NCI-H2081 treated with DMSO at 0.1 percent for 48 hours (cell line): ENCODE measurements at places on chromosomes 12 and 14.

- peak; percentile 1 for DNase-seq
Measured at GRCh38 chr12:49580572-49581535, 12.9 kb upstream of the MCRS1 start.

DNA sequence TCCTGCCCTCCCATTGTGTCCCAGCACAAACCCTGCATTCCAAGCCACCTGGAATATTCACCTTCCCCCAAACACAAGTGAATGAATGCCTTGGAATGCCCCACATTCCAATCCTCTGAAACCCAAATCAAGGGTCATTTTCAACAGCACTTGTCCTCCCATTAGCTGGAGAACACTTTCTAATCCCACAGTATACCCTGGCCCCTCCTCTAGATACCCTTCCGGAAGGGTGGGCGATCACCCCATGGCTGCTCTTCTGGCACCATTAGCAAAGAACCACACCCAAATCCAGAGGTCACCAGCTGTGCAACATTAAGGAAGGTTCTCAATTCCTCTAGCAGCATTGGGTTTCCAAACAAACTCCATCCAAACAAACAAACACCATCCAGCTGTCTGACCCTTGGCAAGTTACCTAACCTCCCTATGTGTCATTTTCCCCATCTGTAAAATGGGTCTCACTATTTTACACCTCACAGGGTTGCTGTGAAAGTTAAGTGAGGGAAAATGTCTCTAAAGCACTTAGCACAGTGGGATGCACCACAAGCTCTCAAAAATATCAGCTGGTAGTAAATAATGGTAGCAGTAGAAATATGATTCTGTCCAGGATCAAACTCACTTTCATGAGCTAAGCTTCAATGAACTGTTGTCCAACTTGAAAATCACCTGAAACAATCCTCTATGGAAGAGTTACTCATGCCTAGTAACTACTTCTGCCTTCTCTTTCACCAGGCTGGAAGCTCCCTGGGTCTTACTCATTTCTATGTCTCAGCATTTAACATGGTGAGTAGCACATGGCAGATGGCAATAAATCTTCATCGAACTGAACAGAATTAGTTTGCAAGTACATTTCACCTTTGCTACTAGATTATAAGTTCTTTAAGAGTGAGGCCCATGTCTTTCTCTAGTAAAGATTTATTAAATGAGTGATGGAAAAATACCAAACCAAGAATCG lies 5.3 kb downstream of the NUAK1 start:
- no peak for DNase-seq

DNA sequence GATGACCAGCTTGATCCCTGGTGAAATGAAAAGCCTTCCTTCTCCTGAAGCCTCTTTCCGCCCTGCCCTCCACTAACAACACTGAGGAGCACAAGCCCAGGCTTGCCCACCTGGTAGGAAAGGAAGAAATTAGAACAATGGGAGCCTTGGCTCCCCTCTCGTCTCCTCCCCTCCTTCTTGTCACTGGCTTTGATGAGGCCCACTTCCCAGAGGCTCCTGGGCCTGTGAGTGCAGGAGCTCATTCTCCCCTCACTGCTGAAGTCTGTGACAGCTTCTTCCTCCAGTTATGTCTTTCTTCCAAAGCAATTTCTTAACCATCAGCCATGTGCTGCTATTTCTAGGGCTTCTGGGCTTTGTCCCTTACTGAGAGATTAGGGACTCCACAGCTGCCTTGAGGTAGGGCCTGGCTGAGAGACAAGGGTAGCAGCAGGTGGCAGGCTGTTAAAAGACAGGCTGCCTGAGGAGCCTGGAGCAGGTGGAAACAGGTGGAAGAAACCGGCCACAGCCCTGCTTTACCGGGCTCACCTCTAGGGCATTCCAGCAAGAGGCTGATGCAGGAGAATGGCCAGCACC lies 53.6 kb upstream of the SRSF5 start:
- DNase-seq: peak; percentile 64

- no peak for DNase-seq
Measured at GRCh38 chr12:108076556-108076955, 52.5 kb upstream of the WSCD2 start.

GRCh38 chr14:105890474-105891220 lies 364.3 kb downstream of the TMEM121 start:
- DNase-seq: no peak

DNA sequence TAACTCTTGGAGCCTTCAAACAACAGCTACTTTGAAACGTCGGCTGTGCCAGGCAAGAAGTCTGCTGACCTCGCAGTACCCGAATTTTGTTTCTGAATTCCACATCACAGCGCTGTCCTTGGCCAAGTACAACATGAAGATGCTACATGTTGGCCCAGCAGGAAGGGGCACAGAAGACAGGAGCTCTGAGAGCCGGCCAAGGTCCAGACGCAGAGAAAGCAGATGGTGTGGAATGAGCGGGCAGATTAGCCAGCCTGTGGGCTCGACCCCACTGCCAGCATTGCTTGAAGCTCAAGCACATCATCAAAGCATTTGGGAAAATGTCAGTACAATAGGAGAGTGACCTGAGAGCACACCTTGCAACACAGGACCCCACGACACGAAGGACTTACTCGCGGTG lies 64.5 kb downstream of the FZD10 start:
- DNase-seq: no peak

DNA sequence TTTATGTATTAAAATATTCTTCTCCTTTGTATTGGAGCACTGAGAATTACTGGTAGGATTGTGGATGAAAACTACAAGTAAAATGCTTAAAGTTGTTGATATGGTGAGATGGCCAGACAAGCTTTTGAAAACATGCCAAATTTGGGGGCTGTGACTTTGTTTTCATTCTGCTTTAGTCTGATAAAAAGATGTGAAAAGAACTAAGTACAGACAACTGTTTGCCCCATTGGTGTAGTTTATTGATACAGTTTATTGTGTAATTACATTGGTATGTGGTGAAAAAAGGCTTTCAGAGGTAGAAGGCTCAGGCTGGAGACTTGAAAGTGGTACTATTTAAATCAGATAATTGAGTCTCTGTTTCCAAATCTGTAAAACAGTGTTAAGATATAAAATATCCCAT lies 746.8 kb downstream of the DIO2 start:
- no peak for DNase-seq
